ENCODE measurements at places on chromosomes 13 and 19.

- no peak for DNase-seq
Measured at GRCh38 chr13:113840541-113841352, 23.1 kb downstream of the GAS6 start.

DNA sequence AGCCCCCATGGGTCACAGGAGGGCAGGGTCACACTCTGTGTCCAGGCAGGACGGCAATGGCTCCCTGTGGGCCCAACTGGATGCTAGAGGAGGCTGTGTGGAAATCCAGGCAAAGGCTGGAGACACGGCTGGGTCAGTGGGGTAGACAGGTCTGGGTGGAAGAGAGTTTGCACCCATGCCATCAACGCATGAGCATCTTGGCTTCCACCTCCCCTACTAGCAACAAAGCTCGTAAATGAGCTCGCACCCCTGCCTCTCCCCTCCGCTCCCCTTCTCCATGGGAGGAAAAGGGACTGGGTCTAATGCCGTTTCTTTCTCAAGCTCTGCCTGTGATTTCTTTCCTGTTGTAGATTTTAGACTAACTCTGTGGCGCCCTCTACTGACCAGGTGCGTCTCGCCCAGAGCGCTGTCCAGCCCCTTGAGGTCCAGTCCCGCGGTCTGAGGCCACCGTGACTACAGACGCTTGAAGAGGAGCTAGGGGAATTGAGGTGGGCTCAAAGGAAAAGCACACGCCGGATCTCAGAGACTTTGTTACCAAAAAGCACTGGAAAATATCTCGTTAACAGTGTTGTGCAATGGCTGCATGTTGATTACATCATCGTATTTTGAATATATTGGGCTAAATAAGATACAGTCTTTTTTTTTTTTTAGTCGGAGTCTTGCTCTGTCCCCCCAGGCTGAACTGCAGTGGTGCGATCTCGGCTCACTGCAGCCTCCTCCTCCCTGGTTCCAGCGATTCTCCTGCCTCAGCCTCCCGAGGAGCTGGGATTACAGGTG is 50.7 kb upstream of the USP29 start:
- no peak for DNase-seq

GRCh38 chr13:77412116-77412635 is 85.3 kb upstream of the MYCBP2 start:
- DNase-seq = no peak

DNA sequence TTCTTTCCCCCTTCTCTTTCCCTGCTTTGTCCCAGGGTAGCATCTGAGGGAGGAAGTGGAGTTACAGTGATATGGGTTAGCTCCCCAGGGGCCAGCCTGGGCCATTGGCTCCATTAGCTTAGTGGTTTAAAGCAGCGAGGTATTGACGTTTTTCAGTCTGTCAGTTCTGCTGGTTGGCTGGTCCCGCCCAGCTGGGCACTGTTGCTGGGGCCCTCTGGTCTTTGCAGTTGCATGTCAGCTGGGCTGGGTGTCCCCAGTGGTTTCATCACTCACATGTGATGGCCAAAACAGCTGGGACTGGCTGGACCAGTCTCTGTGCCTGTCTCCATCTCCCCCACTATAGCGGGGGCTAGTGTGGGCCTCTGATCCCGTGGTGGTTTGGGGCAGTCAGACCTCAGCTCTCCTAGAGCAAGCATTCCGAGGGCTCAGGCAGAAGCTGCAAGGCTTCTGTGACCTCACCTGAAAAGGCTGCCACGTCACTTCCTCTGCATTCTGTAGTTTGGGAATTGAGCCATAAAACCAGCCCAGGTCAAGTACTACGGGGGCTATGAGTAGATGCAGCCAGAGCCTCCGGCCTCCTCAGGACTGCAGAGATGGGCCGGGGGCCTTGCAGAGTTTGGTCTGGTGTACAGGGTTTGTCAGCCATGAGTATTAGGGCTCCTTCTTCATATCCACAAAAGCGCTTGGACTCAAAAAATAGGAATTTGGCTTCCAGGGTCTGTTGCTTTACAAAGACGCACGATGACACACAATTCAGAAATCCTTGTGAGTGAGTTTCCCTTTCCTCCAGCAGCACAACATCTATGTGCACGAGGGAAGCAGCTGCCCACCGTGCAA is 30.0 kb downstream of the TSSK6 start:
- DNase-seq = no peak

DNA sequence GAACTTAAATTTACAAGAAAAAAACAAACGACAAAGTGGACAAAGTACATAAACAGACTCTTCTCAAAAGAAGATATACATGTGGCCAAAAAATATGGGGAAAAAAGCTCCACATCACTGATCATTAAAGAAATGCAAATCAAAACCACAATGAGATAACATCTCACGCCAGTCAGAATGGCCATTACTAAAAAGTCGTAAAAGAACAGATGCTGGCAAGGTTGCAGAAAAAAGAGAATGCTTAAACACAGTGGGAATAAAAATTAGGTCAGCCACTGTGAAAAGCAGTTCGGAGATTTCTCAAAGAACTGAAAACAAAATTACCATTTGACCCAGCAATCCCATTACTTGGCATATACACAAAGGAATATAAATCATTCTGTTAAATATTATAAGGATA is 132.7 kb downstream of the UGGT2 start:
- no peak for DNase-seq
